HepG2 (cell line): ENCODE measurements at places on chromosomes 2 and 18.

GRCh38 chr2:10289352-10289751, 13.4 kb upstream of the HPCAL1 start:
- no peak for DNase-seq

GRCh38 chr18:23861805-23862470, 152.6 kb upstream of the TTC39C start:
- DNase-seq = no peak

DNA sequence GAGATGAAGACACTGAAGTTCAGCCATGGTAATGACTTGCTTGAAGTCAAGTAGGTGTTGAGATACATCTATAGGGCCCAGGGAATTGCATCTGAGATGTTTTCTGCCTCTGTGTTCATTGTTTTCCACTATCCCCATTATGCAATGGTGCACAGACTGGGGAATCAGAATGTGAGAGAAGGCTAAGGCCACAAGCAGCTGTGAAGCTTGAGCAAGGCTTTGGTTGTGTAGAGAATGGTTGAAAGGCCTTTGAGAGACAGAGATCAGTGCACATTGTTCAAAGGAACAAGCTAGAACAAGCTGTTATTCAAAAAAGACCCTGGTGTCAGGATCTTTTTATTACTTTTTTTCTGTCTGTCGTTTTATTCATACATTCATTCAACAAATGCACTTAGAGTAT, 82.3 kb downstream of the MYO1B start:
- no peak for DNase-seq

- no peak for DNase-seq
Observed at GRCh38 chr2:74685408-74685807, 31.4 kb downstream of the SEMA4F start.

DNA sequence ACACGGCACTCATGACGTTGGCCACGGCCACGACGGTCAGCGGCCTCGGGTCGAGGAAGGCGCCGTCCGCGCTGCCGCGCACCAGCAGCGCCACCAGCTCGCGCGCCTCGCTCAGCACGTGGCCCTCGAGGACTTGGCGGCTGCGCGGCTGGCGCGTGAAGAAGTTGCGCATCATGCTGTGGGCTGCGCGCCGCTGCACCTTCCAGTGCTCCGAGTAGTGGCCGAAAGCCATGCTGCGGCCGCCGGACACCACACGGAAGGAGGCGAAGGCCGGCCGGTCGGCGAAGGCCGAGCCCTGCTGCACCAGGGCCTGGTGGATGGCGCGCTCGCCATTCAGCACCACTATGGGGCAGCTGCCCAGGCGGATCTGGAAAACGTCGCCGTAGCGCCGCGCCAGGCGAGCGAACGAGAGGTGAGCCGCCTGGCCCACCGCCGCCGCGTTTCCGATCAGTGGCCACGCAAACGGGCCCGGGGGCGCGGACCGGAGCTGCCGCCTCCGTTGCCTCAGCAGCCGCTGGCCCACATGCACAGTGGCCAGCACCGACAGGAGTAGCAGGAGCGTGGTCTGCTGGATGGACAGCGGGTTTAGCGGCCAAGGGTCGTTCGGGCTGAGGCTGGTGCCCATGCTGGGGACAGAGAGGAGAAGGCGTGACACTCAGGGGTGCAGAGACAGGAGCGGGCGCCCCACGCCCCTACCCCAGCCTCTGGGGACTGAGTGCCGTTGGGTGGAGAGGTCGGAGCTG, 1.0 kb downstream of the CYP1B1 start:
- DNase-seq = no peak

GRCh38 chr2:207871911-207872310, 102.2 kb upstream of the FZD5 start:
- DNase-seq = no peak

DNA sequence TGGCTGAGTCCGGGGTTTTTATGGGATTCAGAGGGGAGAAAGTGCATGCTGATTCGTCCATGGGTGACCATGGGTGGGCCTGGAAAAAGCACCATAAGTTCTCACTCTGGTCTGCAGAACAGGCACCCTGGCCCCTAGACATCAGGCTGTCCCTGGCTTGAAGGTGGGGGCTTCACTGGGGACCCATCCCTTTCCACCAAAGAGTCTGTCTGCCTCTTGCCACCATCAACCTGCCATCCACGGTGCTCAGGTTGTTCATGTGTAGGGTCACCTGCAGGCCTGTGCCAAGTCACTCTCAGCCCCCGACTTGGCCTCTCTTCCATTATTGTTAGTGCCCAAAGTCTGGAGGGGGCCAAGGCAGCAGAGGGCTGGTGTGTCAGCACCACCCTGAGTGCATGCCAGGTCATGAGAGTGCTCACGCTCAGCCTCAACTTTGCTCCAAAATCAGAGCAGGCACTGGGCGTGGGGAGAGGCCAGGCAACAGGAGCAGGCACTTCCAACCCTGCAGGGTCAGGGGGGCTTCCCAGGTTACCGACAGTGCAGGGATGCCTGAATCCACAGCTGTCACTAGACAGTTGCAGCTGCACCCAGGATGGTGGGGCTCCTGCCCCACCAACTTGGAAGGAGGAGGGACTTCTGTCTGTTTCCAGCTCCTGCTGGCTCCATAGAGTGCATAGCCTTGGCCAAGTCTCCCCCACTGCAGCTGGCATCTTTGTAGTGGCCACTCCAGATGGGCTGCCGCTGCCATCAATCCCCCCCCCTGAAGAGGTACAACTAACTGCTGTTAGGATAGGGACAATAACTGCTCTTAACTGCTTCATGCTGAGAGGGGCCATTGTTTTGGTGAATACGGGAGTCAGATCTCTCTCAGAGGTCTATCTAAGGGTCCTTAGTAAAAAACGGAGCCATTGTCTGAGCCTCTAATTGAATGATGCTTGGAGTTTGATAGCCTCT, 209.3 kb downstream of the AKAIN1 start:
- DNase-seq = no peak

- DNase-seq = no peak
Observed at GRCh38 chr2:217839073-217839749, 163.6 kb downstream of the TNS1 start.

- no peak for DNase-seq
Observed at GRCh38 chr2:108348816-108349570, 28.8 kb upstream of the SULT1C4 start.

- DNase-seq = no peak
Observed at GRCh38 chr2:238916176-238916874, 68.4 kb downstream of the TWIST2 start.

- DNase-seq = no peak
Observed at GRCh38 chr18:77073336-77074093, 59.1 kb downstream of the MBP start.

DNA sequence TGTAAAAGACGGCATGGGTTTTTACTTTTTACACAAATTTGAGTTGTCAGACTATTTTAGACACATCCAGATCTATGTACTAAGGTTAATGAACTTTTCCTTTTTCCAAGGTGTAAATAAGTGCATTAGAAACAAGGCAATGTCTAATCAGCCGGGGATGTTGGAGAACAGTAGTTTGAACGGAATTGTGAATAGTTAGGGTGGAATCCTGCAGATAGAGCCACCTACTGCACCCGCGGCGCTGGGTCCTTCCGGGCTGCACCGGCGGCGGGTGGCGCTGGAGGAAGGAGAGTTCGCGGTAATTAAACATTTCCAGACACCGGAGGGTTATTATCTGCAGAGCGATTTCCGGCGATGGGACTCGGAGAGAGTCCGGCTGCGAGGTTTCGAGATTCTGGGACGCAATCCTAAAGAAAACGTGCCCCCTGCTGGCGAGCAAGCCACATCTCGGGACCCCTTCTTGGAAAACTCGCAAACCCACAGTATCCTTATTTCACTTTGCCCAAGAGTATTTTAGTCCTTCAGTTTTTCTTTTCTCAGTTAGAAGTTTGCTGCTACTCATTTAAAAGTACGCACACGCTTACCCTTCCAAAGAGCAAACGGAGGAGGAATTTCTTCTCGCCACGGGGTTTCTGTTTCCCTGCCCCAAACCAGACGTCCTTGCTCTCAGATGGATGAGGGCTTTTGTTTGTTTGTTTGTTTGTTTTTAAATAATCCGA, 4.5 kb upstream of the OSR1 start:
- peak; percentile 79 for DNase-seq

- DNase-seq = peak; percentile 67
Observed at GRCh38 chr2:209960676-209961630, 41.5 kb upstream of the RPE start.

GRCh38 chr2:67267241-67267640, 129.9 kb upstream of the ETAA1 start:
- DNase-seq = no peak

DNA sequence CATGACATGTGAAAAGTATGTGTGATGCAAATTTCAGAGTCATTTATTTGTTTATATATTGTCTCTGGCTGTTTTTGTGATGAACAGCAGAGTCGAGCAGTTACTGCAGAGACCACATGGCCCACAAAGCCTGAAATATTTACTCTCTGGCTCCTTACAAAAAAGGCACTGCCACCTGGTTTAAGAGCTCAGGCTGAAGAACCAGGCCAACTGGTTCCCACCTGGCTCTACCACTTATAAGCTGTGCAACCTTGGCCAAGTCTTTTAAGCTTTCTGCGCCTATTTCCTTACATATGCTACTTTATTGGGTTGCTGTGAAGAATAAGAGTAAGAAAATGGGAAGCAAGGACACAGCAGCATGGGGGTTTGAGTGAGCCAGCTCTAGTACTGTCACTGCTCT, 207.6 kb downstream of the L3MBTL4 start:
- DNase-seq = no peak
